Naive B cell (primary cell): ENCODE measurements at places on chromosomes 5 and 9. TPM values are rescaled to one million over a fixed set of nuclear protein-coding genes. Genes with fewer than 3 reads are reported as not detected.
A peak's percentile ranks its signal among the peaks of the same experiment; 100 is the strongest.

DNA sequence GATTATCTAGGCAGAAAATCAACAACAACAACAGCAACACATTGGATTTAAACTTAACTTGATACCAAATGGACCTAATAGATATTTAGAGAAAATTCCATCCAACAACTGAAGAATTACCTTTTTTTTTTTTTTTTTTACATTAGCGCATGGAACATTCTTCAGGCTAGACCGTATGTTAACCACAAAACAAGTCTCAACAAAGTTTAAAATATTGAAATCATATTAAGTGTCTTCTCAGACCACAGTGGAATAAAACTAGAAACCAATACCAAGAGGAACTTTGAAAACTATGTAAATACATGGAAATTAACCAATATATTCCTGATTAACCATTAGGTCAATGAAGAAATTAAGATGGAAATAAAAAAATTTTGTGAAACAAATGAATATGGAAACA is 315.8 kb downstream of the CSNK1G3 start:
- H3K4me1 ChIP-seq, result no peaks in the 10 kb centered on the region
- H3K27me3 ChIP-seq, result no peaks in the 10 kb centered on the region
- H3K36me3 ChIP-seq, result peaks cover 8% of the 10 kb centered on the region
- no peak for DNase-seq
- H3K27ac ChIP-seq, result no peak overlapping the region
- H3K4me3 ChIP-seq, result no peak overlapping the region

GRCh38 chr9:112734892-112735291 is 15.7 kb upstream of the SNX30 start:
- DNase-seq, result no peak
- peaks cover 4% of the 10 kb centered on the region for H3K4me1 ChIP-seq
- no peak overlapping the region for H3K4me3 ChIP-seq
- no peaks in the 10 kb centered on the region for H3K27me3 ChIP-seq
- H3K36me3 ChIP-seq, result no peaks in the 10 kb centered on the region

DNA sequence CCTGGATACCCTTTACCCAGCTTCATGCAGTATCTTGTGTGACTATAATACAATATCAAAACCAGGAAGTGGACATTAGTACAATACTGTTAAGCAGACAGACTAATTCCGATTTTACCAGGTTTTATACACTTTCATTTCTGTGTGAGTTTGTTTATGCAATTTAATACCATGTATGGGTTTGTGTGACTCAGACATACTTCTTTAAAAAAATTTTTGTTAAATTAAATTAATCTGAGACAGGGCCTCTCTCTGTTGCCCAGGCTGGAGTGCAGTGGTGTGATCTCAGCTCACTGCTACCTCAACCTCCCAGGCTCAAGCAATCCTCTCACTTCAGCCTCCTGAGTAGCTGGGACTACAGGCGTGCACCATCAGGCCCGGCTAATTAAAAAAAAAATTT is 156.8 kb downstream of the GAPVD1 start:
- no peak for DNase-seq
- no peaks in the 10 kb centered on the region for H3K4me1 ChIP-seq
- H3K36me3 ChIP-seq, result no peaks in the 10 kb centered on the region
- H3K27me3 ChIP-seq, result peaks cover 6% of the 10 kb centered on the region

Gene NACC2
- polyA plus RNA-seq, result not detected

Gene PCDHA9
- polyA plus RNA-seq, result not detected

DNA sequence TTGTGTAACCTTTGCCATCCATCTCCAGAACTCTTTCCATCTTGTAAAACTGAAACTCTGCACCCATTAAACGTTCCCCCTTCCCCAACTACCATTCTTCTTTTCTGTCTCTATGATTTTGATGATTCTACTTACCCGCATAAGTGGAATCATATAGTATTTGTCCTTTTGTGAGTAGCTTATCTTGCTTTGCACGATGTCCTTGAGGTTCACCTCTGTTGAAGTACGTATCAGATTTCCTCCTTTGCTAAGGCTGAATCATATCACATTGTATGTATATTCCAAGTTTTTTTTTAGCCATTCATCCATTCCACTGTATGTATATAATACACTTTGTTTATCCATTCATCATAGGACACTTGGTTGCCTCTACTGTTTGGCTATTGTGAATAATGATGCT is 2.9 kb upstream of the RNF130 start:
- H3K27ac ChIP-seq, result no peak overlapping the region
- no peak overlapping the region for H3K4me3 ChIP-seq
- H3K36me3 ChIP-seq, result no peaks in the 10 kb centered on the region
- DNase-seq, result no peak

Gene FOXI1
- not detected for polyA plus RNA-seq

- H3K27ac ChIP-seq, result no peak overlapping the region
- H3K36me3 ChIP-seq, result no peaks in the 10 kb centered on the region
- no peak overlapping the region for H3K4me3 ChIP-seq
- H3K27me3 ChIP-seq, result peaks cover 10% of the 10 kb centered on the region
- H3K4me1 ChIP-seq, result no peaks in the 10 kb centered on the region
These were observed 6.6 kb downstream of the FBP1 start for GRCh38 chr9:94632737-94633136.

Gene IL7R
- polyA plus RNA-seq, result 0.37 TPM

GRCh38 chr5:79929095-79929494 is 62.0 kb downstream of the MTX3 start:
- no peaks in the 10 kb centered on the region for H3K27me3 ChIP-seq
- no peak overlapping the region for H3K27ac ChIP-seq
- no peaks in the 10 kb centered on the region for H3K36me3 ChIP-seq
- no peak for DNase-seq

DNA sequence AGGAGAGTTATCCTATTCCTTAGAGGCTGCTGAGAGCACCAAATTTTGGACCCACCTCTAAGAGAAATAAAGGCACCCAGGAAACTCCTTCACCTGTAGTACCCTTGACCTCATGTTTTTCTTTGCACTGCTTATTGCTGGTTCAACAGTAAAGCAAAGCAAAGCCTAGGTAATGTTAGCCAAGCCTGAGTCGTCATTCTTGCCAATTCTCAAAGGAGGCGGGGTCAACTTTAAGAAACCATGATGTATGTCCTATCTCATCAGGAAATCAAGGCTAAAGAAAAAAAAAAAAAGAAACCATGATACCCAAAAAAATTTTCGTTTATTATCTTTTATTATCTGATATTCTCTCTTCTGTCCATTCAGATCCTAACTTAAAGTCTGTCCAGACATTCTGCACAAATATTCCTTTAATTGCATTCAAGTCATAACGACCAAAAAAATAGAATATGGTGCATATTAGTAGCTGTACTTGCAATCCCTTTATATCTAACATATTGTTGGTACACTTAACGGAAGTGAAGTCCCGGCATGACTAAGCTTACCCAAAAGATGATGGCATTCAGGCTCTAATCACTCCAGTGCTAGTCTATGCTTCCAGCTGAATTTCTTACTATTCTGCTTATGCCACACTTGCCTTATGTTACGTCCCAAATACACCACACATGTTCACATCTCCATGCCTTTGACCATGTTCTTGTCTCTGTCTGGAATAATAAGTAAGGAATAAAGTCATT is 1.8 kb downstream of the AUH start:
- H3K4me1 ChIP-seq, result peaks cover 33% of the 10 kb centered on the region
- H3K4me3 ChIP-seq, result peak overlapping the region; percentile 98
- peak overlapping the region; percentile 13 for H3K27ac ChIP-seq
- H3K36me3 ChIP-seq, result no peaks in the 10 kb centered on the region
- no peaks in the 10 kb centered on the region for H3K27me3 ChIP-seq

- no peaks in the 10 kb centered on the region for H3K27me3 ChIP-seq
- H3K4me3 ChIP-seq, result no peak overlapping the region
- H3K4me1 ChIP-seq, result no peaks in the 10 kb centered on the region
- no peak for DNase-seq
- no peak overlapping the region for H3K27ac ChIP-seq
These were observed 246.1 kb upstream of the ANKH start for GRCh38 chr5:15117688-15118087.

Gene PPP3R2
- not detected for polyA plus RNA-seq

Gene PCDH1
- polyA plus RNA-seq, result not detected

DNA sequence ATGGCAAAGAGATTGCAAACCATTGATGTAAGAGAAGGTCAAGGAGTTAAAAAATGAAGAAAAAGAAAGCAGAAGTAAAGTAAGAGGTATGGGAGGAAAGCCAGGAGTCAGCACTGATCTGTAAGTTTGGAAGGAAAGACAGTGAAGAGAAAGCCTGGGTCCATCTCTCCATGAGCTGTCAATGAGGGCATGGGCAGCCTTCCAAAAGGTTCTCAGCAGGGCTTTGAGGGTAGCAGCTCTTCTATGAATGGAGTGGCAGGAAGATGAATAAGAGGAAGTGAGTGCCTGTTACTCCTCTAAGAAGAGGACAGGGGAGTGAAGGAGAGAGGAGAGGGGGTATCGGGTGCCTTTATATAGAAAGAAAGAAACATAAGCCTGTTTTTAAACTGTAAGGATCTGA is 97.1 kb downstream of the ADCY2 start:
- no peak for DNase-seq
- no peak overlapping the region for H3K4me3 ChIP-seq
- no peaks in the 10 kb centered on the region for H3K27me3 ChIP-seq
- no peaks in the 10 kb centered on the region for H3K4me1 ChIP-seq

GRCh38 chr5:112732131-112732530 is 5.6 kb upstream of the APC start:
- no peak for DNase-seq
- H3K36me3 ChIP-seq, result no peaks in the 10 kb centered on the region
- no peak overlapping the region for H3K4me3 ChIP-seq
- no peaks in the 10 kb centered on the region for H3K27me3 ChIP-seq
- no peak overlapping the region for H3K27ac ChIP-seq

DNA sequence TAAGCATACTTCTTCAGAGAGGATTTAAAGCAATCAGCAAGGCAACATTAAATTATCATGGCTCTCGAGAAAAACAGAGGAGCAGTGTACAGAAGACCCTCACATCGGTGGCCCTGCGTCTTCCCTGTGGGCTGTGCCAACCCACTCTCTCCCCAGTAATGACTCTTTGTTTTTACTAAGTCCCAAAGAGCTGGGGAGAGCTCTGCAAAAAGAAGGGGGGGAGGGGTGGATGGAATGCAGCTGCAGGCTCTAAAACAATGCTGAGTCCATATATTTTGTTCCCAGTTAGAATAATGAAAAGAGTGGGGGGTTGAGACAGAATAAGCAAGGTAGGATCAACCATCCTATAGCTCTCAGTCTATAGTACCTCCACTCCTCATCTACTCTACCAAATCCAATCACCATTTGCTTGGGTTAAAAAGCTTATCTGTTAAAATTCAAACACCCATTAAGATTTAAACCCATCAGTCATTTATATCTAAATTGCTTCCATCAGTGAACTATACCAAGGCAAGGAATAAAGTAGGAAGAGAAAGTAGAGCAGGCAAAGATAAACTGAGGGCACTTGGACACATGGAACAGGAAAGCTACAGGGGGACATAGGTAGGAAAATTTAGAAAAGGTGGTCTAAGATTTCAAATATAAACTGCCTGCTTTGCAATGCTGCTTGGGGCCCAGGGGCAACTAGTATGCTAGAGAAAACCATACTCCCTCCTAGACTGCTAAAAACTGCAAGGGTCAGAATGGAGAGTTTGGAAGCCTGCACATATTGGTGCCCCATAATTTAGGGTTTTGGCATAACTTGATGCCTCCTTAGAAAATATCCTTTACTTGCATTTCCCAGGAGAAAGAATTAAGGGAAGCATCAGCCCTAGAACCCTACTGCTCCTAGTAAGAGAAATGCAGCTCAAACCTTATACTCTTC is 20.6 kb downstream of the ELL2 start:
- no peak for DNase-seq
- H3K4me1 ChIP-seq, result peaks cover 13% of the 10 kb centered on the region
- peaks cover 4% of the 10 kb centered on the region for H3K36me3 ChIP-seq
- no peaks in the 10 kb centered on the region for H3K27me3 ChIP-seq
- no peak overlapping the region for H3K4me3 ChIP-seq

- DNase-seq, result no peak
- H3K4me3 ChIP-seq, result no peak overlapping the region
- H3K27me3 ChIP-seq, result no peaks in the 10 kb centered on the region
- H3K4me1 ChIP-seq, result peaks cover 4% of the 10 kb centered on the region
- H3K36me3 ChIP-seq, result no peaks in the 10 kb centered on the region
These were observed 139.4 kb downstream of the GNAQ start for GRCh38 chr9:77892171-77892570.

GRCh38 chr5:98742396-98743073 is 30.9 kb upstream of the RGMB start:
- H3K4me1 ChIP-seq, result no peaks in the 10 kb centered on the region
- no peak overlapping the region for H3K4me3 ChIP-seq
- H3K27ac ChIP-seq, result no peak overlapping the region
- H3K27me3 ChIP-seq, result peaks cover 44% of the 10 kb centered on the region
- H3K36me3 ChIP-seq, result peaks cover 8% of the 10 kb centered on the region

- H3K4me1 ChIP-seq, result no peaks in the 10 kb centered on the region
- no peak for DNase-seq
- H3K27ac ChIP-seq, result no peak overlapping the region
- H3K36me3 ChIP-seq, result no peaks in the 10 kb centered on the region
- H3K4me3 ChIP-seq, result no peak overlapping the region
These were observed 5.2 kb upstream of the TCERG1 start for GRCh38 chr5:146441896-146442295.

Gene LHX2
- polyA plus RNA-seq, result not detected

Gene TRMT10B
- polyA plus RNA-seq, result 14.9 TPM

Gene CDH6
- not detected for polyA plus RNA-seq
